ENCODE measurements at places on chromosomes 7 and 10.

GRCh38 chr10:97759158-97759887 is 12.5 kb downstream of the SFRP5 start:
- peak; percentile 19 for DNase-seq

DNA sequence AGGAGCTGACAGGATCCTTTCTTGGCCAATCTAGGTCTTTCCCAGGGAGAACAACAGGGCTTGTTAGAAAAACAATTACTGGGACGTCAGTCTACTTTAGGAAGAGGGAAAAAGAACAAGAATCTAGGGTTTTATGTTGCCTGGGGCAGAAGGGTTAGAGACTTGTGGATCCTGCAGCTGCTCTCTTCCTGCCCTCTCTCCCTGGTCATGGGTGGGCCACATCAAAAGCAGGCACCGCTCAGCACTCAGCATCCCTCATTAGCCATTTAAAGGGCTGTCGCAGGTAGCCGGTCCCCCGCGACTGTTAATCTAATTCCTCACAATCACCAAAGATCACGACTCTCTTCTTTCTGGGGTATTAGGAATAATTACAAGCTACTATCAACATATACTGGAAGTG is 631.9 kb downstream of the CALN1 start:
- DNase-seq: no peak

DNA sequence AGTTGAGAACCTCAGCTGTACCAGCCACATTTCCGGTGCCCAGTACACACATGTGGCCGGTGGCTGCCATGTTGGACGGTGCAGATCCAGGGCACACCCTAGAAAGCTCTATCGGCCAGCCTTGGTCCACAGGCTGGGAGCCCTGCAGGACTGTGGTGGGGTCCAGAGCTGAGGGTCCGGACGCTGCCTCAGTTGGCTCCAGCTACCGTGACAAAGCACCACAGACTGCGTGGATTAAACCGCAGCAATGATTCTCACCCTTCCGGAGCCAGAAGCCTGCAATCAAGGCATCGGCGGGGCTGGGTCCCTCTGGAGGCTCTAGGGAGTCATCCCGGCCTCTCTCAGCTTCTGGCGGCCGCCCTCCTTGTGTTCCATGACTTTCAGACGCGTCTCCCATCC is 50.1 kb downstream of the PDGFA start:
- DNase-seq: no peak

- DNase-seq: no peak
Measured at GRCh38 chr10:25952857-25953256, 18.8 kb downstream of the MYO3A start.

DNA sequence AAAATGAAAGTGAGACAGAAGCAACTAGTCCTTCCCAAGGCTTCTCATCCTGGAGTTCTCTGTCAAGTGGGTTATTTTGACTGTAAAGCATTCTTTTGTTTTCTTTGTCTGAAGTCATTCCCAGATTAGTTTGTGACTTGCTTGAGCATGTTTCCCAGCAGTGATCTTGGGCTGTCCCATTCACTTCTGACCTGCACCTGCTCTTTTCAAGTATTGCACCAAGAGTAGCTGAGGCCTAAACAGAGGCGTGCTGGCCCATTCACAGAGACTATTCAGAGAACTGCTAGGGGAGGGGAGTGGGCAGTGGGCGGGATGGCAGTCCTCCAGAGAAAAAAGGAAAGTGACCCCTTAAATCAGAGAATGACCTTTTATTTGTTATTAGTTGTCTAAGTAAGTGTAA is 61.3 kb downstream of the CACNA2D1 start:
- no peak for DNase-seq

- DNase-seq: no peak
Measured at GRCh38 chr7:111931016-111931517, 275.1 kb downstream of the DOCK4 start.

DNA sequence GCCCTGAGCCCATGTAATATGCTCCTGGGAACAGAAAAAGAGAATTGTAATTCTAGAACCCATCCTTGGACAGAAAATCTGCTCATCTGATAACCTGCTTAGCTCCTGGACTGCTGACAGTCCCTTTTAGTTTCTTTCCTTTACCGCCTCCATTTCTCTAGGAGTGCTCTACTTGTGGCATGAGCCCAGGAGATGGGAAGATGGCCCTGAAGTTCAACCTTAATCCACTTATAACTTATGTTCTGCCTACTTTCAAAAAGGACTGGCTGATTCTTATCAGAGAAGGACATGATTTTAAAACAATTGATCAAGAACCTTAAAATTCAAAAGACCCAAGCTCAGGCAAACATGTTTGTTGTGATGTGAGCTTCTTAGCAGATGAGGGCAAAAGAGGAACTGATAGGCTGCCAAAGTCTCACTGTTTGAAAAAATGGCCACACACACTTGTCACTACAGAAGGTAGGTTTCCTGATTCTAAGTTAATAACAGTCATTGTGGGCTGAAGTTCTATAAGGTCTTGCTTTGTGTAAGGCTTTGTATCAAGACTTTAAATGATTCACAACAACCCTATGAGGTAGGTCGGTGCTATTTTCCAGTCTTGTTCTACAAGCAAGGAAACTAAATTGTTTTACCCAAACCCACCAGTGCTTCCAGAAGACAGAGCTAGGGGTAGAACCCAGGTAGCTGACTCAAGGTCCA is 94.3 kb upstream of the AFAP1L2 start:
- no peak for DNase-seq

DNA sequence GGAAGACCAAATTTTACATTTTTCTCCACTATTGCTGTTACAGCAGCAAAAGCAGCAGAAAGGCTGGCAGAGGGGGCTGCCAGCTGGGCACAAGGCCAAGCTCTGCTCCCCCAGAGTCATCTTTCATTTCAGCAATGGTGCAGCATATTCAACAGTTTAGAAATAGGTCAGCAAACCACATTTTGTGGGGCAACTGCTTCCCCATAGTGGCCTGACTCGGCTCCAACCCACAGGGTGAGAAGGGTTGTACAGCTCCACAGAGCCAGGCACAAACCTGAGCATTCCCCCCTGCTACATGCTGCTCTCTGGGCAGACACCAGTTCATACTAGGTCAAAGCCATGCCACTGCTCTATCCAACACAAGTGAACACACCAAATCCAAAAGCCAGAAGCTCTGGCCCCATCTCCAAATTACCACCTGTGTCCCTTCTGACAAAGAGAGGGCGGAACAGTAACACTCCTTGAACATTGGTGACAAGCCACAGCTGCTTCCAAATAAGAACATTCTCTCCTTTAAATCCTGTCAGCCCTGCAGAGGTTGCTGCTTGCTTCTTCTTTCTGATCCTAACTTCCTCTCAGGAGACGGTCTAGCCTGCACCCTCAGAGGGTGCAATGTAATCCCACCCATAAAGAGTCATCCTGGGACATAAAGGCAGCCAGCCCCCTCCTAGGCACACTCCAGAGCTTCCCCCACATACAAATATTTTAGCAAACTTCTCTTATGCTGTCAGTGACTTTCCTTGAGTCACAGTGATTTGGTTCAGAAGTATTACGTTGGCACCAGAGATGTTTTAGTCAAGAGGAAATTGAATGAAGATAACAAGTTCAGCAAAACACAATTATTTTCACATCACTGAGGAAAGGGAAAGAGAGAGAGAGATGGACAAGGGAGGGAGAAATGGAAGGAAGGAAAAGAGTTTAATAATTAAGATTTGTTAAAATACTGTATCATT is 39.0 kb upstream of the SLIT1 start:
- no peak for DNase-seq

GRCh38 chr7:73823257-73823656 is 7.5 kb upstream of the CLDN4 start:
- DNase-seq: no peak

GRCh38 chr10:30798646-30799185 is 169.2 kb upstream of the LYZL2 start:
- DNase-seq: no peak
